ENCODE measurements at places on chromosomes 11 and 22.

DNA sequence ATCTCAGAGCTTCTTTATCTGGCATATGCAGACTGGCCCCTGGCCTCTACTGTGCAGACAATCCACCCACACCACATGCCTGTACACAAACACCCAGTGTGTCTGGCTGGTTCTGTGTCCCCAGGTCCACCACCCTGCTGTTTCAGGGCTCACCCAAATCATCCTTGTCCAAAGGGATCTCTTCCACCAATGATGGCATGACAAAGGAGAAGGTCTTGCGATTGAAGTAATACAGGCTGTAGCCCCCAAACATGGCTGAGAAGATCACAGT, 1.7 kb downstream of the SLC37A4 start:
- DNase-seq: no peak

DNA sequence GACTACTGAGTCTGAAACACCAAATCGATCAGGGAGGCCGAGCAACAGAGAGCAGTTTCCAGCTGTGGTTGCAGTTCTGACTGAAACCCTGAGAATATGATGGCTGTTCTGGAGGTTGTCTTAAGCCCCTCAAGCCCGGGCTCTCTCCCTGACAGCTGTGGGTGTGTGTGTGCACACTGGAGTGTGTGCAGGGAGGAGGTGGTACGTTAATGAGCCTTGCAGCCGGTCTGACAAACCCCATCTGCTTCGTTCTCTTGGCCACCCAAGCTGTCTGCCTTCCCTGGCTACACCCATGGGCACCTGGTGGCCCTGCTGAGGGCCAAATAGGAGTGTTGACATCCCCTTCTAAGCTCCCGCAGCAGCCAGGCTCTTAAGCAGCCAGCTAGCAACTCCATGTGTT, 189.8 kb downstream of the KIRREL3 start:
- DNase-seq: no peak

DNA sequence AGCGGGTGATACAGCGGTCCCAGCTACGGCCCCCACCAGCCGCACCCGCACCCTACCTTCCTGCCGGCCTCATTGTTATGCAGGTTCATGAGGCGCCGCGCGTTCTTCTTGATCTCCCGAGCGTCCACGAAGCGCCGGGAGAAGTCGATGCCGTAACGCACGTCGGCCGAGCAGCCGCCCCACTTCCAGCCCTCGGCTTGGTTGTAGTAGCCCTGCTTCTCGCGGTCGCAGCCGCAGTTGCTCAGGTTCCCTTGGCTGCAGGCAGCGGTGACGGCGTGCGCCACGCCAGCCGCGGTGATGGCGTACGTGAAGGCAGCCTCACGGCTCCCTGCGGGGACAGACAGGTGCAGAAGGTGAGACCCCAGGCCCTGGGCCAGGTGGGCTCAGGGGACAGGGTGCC, 45.9 kb downstream of the WNT7B start:
- DNase-seq: no peak

DNA sequence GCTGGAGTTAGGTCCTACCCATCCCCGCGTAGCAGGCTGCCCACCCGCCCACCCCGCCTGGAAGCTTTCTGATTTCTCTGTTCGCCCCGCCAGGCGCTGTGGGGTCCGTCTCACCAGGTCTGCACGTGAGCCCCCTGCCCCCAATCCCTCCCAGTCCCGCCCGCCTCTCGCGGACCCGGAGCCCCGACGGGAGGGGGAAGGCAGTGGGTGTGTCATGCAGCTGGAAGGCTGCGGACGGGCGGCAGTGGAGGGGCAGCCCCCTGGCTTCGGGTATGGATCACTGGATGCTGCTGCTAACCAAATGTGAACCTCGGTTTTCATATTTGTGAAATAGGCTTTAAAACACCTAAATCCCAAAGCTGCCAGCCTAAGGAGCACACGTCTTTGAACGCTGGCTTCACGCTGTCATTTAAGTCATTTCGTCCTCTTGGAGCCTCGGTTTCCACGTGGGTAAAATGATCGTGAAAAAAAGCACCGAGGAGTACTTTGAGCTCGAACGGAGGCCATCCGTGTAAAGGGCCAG, 568 bp upstream of the BIK start:
- DNase-seq: peak; percentile 18

GRCh38 chr11:95256321-95256779, 25.3 kb upstream of the SESN3 start:
- no peak for DNase-seq

DNA sequence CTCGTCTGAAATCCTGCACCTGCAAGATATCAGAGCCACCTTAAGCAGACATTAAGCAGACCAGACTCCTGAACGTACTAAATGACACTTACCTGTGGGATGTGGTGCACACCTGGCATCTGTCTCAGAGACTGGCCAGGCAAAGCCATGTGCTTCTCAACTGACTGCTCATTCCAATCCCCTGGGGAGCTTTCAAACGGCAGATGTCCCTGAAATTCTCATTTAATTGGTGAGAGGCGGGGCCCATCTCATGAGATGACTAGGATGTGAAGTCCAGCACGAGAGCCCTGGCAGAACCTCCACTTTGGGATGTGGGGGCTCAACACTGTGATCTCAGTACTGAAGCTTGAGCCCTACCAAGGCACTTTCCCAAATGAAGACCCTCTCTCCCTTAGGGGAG, 84.9 kb upstream of the HMGXB4 start:
- no peak for DNase-seq

GRCh38 chr11:73198677-73199076, 19.4 kb upstream of the P2RY2 start:
- DNase-seq: no peak

GRCh38 chr22:35521358-35522224, 19.0 kb upstream of the RASD2 start:
- DNase-seq: no peak

- no peak for DNase-seq
These were observed 193.5 kb downstream of the NAV2 start for GRCh38 chr11:19906126-19906525.

- no peak for DNase-seq
These were observed 18.3 kb downstream of the ADORA2A start for GRCh38 chr22:24445481-24446259.

- no peak for DNase-seq
These were observed 40.4 kb downstream of the RCN1 start for GRCh38 chr11:32131321-32131720.

DNA sequence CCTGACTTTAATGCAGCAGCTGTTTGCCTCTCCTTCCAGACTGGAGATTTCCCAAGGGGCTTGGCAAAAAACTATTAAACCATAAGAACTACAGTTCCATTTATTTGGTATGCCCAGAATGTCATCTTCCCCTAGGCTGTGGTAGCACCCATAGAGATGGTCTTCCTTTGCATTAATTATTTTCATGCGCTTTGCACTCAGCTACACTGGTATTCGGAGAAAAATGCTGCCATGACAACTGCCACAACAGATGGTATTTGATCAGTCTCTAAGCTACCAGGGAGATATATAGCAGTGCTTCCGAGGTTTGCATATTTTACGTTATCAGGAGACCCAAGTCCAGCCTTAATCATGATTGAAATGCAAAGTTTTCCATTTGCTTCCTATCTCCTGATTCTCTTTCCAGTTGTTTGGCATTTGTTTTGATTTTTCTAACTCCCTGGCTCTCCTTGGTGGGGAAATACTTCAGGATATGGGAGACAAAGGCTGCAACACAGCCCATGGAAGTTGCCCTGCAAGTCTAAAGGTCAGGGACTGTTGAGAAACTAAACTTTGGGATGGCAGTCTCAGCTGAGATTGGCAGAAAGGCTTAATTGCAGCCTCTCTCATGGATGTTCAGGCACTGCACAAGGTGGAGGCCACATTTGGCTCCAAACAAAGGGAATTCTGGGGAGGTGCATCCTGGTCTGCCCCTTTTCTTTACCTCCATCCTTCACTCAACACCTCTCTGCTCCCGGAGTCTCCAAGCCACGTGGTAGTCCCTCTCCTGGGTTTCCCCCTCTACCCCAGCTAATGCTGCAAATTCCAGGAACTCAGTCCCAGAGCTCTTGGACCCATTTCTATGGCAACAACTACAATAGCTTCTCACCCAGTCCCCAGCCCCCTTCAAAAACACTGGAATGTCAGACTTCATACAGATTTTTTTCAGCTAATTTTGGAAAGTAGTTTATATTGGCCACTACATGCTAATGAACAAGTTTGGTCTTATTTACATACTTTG, 151.8 kb downstream of the NAV2 start:
- DNase-seq: no peak

- DNase-seq: no peak
These were observed 2.9 kb upstream of the OR51V1 start for GRCh38 chr11:5203366-5203765.

DNA sequence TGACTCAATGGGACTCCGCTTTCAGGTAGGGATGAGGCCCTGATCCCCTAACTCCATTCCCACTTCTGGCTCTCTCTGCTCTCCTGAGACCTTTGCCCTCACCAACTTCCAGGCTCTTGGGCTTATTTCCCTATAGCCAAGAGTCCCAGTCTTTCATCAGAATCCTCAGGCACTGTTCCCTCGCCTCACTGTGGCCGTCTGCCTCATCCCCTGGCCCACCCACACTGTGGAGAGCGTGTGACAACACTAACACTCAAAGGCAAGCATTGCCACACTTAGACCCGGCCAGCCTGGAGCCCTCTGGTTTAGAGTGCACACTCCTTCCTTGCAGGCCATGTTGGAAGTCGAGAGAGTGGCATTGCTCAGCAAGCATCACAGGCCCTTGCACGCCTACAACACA, 27.0 kb downstream of the SERPINH1 start:
- DNase-seq: no peak

- DNase-seq: no peak
These were observed at the start of gene PPP6R3 for GRCh38 chr11:68460741-68461574. Gene PPP6R3 (plus strand): TSS chr11:68460752. CDS start chr11:68537665, 76,913 bp downstream.

DNA sequence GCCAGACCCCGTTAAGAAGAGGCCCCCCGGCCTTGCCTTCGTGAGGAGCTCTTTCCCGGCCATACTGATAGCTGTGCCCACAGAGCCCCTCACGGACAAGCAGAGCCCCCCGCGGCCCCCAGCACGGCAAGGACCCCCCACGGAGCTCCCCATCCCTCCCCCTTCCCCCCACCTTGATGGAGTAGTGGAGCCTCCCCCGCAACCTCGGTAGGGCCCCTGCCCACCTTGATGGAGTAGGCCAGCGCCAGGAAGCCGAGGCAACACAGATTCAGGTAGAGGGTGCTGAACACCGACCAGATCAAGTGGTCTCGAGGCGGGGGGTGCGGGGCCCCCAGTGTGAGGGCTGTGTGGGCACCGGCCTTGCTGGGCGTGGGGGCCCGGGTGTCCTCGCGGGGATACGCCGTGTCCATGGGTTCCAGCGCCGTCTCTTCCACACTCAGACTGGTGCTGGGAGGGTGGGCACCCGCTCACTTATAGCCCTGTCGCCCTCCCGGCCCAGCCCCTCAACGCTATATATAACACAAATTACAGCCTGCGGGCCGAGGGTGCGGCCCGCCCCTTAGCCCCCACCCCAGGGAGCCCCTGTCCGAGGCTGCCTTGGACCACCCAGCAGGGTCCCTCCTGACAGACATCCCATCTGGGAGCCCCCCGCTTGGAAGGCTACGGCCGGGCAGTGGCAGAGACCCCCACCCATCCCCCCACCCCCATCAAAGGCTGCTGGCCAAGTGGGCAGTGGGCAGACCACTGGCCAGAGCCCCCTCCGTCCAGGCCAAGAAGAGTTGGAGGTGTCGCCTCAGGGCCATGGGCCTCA, at the start of gene IFITM5:
TSS of gene IFITM5 (minus strand) at position 446 of the 811 bp plus-strand sequence. CDS start at position 410, 36 bp downstream.
- DNase-seq: no peak

- no peak for DNase-seq
These were observed 2.4 kb upstream of the MYEOV start for GRCh38 chr11:69291459-69292110.

GRCh38 chr22:17910561-17911311, 113.6 kb downstream of the MICAL3 start:
- peak; percentile 60 for DNase-seq

DNA sequence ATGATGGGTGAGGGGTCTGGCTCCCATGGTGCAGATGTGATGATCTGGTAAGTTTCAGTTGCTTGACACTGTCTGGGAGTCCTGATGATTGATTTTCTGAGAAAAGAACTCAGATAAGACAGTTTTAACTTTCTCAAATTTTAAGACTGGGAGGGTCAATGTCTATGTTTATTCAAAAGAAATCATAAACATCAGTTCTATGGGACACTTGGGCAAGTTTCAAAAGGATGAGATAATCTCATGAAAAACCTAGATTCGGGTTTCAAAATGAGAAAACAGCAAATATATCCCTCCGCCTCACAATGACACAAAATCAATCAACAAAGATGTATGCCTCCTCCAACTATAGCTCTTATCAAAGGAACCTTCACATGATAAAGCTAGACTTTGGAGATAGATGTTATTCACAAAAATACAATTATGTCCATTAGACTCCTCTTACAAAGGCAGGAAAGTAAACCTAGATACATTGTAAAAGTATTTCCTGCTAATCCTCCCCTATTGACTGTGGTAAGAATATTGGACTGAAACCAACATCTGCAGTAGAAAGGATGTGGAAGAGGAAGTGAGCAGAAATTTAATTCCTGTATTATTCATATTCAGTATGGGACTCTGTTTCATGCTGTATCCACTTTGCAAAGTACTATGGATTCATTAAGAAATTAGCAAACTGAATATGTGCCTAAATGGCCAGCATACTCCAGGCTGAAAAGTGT, 21.6 kb downstream of the SVIP start:
- no peak for DNase-seq

DNA sequence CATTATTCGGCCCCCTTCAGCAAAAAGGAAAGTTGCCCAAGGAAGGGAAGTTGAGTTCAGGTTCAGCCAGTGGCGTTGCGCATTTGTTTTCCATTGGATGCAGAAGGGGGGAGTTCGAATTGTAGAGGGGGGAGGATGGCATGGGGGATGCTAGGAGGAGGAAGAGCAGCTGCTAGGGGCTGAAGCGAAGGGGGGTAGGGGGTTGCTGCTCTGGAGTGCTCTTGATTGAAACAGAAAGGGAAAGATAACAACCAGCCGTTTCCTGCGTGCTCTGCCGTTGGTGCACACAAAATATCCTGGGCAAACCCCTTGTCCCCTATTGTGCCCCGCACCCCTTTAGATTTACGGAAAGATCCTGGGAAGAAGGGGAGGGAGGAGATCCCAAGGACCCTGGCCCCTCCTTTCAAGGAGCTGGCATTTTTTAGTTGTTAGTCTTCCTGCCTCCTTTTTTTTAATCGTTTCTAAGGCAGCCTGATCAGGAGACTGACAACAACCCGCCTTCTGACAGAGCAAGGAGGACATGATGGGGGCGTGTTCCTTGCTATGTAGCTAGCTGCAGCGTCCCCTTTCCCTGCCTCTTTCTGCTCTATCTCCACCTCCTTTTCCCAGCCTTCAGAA, 2.1 kb downstream of the KMT2A start:
- peak; percentile 54 for DNase-seq

GRCh38 chr11:112797648-112798293, 163.4 kb upstream of the NCAM1 start:
- DNase-seq: peak; percentile 64

GRCh38 chr11:76293189-76293631, 86.9 kb upstream of the WNT11 start:
- DNase-seq: no peak

- no peak for DNase-seq
These were observed 377.2 kb downstream of the BRD1 start for GRCh38 chr22:49450498-49450897.

- DNase-seq: peak; percentile 46
These were observed 673 bp upstream of the SHANK2 start for GRCh38 chr11:71252770-71253730.

- DNase-seq: peak; percentile 66
These were observed 101.0 kb downstream of the ME3 start for GRCh38 chr11:86571273-86571948.

- DNase-seq: no peak
These were observed 59.6 kb downstream of the FLRT1 start for GRCh38 chr11:64095273-64095817.

Measured in endothelial cell (in vitro differentiated cells).